ENCODE measurements at places on chromosomes 6 and 20.

DNA sequence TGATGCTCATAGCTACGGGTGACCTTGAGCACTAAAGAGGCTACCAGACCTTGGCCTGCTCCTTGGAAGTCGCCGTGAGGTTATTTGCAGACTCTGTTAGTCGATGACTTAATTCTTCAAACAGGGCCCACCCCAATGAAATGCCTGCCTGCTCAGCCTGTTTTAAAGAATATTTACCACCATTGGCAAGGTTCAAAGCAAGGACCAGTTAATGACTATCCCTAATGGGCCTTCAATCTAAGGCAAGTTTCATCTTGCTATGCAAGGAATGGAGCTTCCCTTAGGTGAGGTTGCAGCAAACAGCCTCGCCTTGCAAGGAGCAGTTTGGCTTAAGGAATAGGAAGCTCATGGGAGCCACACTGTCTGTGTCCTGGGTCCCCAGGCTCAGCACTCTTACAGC, 22.9 kb upstream of the SPO11 start:
- DNase-seq: no peak

- DNase-seq: no peak
Measured at GRCh38 chr6:163324326-163324687, 90.2 kb upstream of the QKI start.

DNA sequence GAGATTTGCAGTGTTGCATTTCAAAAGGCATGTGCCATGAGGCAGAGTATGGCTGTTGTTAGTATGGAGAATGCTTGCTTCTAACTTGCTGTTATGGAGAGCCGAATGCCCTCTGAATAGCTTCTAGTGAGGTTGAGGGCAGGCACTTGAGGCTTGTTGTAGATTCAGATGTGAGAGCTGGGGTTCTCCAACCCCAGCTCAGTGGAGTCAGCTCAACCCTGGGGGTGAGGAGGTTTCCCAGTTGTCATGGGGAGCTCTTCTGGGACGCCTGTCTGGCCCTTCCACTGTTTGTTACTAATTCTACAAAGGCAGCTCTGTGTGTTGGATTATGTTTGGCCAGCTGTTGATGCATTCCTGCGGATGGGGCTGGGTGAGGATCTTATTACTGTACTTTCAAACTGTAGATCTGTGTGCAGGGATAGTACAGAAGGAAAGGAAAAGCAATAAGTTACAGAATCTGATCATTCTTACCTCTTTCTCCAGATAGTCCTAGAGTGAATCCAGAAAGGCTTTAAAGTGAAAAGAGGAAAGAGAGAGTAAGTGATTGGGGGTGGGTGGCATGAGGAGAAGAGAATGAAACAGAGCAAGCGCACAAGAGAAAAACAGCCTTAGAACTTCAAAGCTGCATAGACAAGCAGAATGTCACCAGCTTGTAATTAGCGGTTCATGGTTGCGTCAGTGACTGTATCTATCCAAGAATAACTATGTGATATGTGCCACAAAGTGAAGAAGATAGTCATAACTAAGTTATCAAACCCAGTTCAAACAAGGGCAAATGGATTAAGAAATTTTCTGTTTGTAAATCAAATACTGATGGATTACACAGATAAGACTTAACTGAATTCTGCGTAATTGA, 148.7 kb downstream of the PRL start:
- peak; percentile 64 for DNase-seq

GRCh38 chr6:166904101-166904746, 52.1 kb downstream of the RNASET2 start:
- peak; percentile 53 for DNase-seq

- no peak for DNase-seq
Measured at GRCh38 chr6:85756982-85757381, 114.3 kb upstream of the SYNCRIP start.

- DNase-seq: no peak
Measured at GRCh38 chr6:93323630-93324029, 95.7 kb downstream of the EPHA7 start.

GRCh38 chr20:43243672-43244269, 54.1 kb upstream of the PTPRT start:
- peak; percentile 56 for DNase-seq

- no peak for DNase-seq
Measured at GRCh38 chr6:80921861-80922460, 815.5 kb downstream of the BCKDHB start.

- DNase-seq: no peak
Measured at GRCh38 chr6:151330130-151330696, 61.1 kb downstream of the ZBTB2 start.

DNA sequence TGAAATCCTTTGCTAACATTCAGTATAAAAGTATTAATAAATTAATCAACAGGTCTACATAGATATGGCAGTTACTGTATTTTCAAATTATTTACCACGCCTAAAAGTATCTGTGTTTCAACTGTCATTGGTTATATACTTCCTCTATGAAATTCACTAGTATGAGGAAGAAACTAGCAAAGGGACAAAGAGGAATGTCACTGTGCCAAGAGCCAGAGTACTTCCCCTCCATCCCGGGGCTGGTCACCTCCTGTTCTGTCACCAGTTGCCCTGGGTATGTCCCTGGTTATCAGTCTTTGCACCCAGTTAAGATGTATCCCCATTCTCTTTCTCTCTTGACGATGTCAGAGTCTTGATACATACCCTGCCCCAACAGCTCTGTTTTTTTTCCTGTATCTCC, 476.8 kb upstream of the SOX4 start:
- DNase-seq: no peak

- DNase-seq: no peak
Measured at GRCh38 chr6:119334535-119335264, 14.9 kb downstream of the MAN1A1 start.

DNA sequence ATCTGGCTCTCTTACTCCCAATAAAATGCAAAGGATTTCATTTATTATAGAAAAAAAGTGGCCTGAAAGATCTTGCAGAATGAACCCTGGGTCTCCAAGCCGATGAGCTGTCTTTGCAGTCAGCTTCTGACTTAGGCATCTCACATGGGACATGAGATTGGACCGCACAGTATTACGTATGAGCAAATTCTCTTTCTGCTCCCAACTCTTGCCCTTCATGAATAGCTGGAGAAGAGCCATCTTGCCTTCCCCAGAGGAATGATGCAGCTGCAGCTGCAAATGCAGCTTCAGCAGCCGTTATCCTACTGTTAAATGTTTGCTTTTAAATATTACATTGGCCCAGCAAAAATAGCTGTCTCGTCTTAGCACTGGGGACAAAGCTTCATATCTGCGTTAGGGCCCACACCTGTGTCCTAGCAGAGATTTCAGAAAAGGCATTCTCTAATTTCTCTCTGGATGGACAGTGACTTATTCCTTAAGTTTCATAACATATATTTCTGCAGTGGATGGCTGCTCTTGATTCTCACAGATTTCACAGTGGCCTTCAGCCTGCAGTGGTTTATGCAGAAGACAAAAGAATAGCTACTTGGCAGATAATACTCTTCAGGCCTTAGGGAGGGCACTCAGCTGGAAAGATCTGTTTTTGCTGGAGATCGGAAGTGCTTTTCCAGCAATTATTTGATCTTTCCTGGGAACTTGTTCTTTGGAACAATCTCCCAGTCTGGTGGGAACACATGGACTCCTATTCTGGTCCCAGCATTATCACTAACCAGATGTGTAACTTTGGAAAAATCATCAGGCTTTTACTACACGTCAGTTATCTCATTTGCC, 129.2 kb downstream of the FYN start:
- peak; percentile 60 for DNase-seq

GRCh38 chr6:88785478-88785877, 177.9 kb downstream of the RNGTT start:
- DNase-seq: no peak
